ENCODE measurements at places on chromosomes 3 and 15. TPM values are rescaled to one million over a fixed set of nuclear protein-coding genes. Genes with fewer than 3 reads are reported as not detected.

DNA sequence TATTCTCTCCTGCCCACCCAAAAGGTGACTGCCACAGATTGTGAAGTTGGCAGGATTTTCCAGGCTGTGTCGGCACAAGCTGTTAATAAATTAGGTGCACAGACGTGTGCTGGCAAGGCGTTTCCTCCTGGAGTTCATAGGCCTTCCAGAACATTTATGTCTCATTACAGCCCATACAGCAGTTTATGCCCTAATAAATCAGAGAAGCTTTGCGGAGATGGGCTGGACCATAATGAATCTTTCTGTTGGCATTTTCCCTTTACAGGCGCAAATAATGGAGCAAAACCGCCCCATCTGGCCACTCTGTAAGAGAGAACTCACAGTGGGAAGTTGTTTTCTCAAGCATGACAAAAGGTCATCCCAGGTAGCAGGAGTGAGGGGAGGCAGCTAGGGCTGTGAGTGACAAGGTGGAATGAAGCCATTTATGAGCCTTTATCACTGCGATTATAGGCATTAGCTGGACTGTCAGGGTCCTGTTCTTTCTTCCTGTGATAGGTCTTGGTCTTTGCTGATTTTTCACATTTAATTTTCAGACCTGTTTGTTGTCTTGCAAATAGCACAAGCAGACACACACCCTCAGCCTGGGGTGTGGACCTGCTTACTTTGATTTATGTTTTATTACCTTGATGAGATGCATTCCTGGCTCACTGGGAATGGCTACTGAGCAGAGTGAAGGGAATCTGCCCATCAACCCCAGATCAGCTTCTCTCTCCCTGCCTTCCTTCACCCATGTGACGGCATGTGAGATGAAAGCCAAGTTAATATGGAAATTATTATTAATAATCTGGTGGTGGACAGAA, 257.5 kb downstream of the LRTM1 start:
- no peaks in the 10 kb centered on the region for H3K27me3 ChIP-seq
- no peaks in the 10 kb centered on the region for H3K36me3 ChIP-seq
- no peak overlapping the region for H3K4me3 ChIP-seq
- no peak for DNase-seq

GRCh38 chr3:185813691-185814215, 11.1 kb downstream of the IGF2BP2 start:
- no peak overlapping the region for H3K4me3 ChIP-seq
- H3K4me1 ChIP-seq, result peaks cover 46% of the 10 kb centered on the region
- H3K27me3 ChIP-seq, result no peaks in the 10 kb centered on the region
- H3K36me3 ChIP-seq, result no peaks in the 10 kb centered on the region

- no peaks in the 10 kb centered on the region for H3K36me3 ChIP-seq
- no peak overlapping the region for H3K4me3 ChIP-seq
- peaks cover 7% of the 10 kb centered on the region for H3K4me1 ChIP-seq
- no peak overlapping the region for H3K27ac ChIP-seq
Observed at GRCh38 chr3:50194903-50195500, 3.6 kb downstream of the GNAT1 start.

DNA sequence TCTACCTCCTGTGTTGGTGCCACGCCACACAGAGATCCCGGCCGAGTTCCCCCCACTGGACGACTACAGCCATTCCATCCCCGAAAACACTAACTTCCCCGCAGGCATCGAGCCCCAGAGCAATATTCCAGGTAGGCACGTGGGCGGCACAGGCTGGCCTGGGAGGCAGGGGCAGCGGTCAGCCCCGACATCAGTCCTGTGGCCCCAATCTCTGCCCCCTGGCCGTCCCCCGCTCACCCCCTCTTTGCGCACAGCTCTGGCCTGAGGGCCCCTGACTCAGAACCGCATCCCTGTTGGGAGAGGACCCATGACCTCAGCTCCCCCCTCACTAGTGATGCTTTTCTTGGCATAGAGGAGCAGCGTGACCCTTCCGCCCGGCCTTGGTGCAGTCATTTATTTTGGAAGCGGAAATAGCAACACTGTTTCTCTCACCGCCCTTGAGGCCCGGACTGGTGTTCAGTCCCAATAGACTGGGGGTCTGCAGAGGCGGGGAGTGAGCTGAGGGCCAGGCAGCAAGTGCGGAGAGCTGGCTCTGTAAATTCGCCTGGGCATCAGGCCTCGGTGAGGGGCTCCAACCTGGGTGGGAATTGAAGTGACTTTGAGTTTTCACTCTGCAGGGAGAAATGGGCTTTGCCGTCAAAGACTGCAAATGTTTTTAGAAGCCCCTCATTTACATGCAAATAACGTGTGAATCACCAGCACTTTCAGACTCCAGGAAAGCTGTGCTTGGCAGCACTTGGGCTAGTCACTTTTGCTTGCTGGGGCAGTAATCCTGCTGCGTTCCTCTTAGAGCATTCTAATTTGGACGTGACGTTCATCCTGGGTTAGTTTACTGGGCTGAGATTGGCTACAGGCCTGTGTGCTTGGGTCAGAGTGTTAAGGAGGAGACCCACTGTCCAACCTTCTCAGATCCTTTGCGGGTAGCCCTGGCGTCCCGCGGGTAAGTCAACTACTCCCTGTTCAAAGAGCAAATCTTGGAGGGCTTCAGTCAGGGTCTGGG, 88.9 kb downstream of the AAGAB start:
- H3K27ac ChIP-seq, result peak overlapping the region; percentile 62
- no peaks in the 10 kb centered on the region for H3K36me3 ChIP-seq
- H3K4me3 ChIP-seq, result no peak overlapping the region
- no peaks in the 10 kb centered on the region for H3K4me1 ChIP-seq
- no peak for DNase-seq
- no peaks in the 10 kb centered on the region for H3K27me3 ChIP-seq

DNA sequence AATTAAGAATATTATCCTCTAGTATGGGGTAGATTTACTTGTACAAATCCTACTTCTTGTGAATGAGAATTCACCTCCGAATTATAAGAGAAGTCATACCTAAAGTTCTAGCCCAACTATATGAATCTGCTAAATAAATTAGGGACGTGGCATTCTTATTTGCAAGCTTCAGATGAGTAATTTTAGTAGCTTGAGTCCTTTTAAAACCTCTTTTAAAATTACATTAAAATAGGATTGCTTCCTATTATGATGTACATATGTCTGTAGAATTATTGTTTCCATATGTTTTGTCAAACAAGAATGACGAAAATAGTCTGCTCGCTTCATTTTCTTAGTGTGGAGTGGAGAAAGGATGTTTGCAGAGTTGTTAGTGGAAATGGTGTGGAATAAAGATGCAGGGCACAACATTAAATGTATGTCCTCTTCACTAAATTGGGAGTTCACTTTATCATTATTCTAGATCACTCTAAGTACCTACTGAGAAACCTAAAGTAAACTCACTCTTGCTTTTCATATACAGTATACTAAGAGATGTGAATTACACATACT, 59.4 kb downstream of the CMSS1 start:
- H3K4me3 ChIP-seq, result peak overlapping the region; percentile 66
- H3K4me1 ChIP-seq, result peaks cover 47% of the 10 kb centered on the region
- H3K27ac ChIP-seq, result peak overlapping the region; percentile 83
- no peaks in the 10 kb centered on the region for H3K36me3 ChIP-seq
- H3K27me3 ChIP-seq, result no peaks in the 10 kb centered on the region
- DNase-seq, result no peak

- no peaks in the 10 kb centered on the region for H3K27me3 ChIP-seq
- peaks cover 8% of the 10 kb centered on the region for H3K4me1 ChIP-seq
- no peak overlapping the region for H3K27ac ChIP-seq
- no peak for DNase-seq
- H3K4me3 ChIP-seq, result no peak overlapping the region
Observed at GRCh38 chr3:171797265-171797679, 13.0 kb downstream of the PLD1 start.

GRCh38 chr15:84631706-84632272, 22.3 kb downstream of the WDR73 start:
- peaks cover 4% of the 10 kb centered on the region for H3K36me3 ChIP-seq
- H3K4me3 ChIP-seq, result peak overlapping the region; percentile 47
- H3K27me3 ChIP-seq, result no peaks in the 10 kb centered on the region
- peaks cover 44% of the 10 kb centered on the region for H3K4me1 ChIP-seq
- peak overlapping the region; percentile 97 for H3K27ac ChIP-seq
- DNase-seq, result no peak

DNA sequence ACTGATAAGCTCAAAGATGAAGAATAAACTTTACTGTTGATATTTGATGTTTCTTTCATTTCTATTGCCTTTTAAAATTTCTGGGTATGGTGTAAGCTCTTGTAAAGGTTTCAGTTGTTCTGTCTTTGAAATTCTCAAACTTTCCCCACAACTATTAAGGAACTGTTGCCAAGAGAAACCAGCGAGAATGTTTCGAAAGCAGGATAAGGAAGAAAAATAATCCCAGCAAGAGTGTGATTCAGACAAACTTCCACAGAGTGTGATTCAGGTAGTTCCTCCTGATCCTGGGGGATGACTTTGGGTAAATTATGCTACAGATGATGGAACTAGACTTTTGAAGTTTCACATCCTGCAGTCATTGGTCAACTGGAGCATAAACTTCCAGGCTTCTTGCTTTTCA, 632.0 kb downstream of the NSUN3 start:
- H3K27me3 ChIP-seq, result no peaks in the 10 kb centered on the region
- H3K4me3 ChIP-seq, result no peak overlapping the region
- no peaks in the 10 kb centered on the region for H3K4me1 ChIP-seq

GRCh38 chr15:64911311-64912186, at the start of gene ANKDD1A:
Gene ANKDD1A, plus strand, starts transcription at chr15:64911902. Its CDS starts 29 bp downstream, at chr15:64911931.
- peak within 1 kb of the TSS; percentile 34 for H3K4me3 ChIP-seq
- H3K4me1 ChIP-seq, result peaks cover 30% of the 10 kb centered on the region
- H3K36me3 ChIP-seq, result no peaks in the 10 kb centered on the region
- H3K27ac ChIP-seq, result peak within 1 kb of the TSS; percentile 74
- H3K27me3 ChIP-seq, result no peaks in the 10 kb centered on the region

GRCh38 chr15:74291101-74292071, 55.3 kb downstream of the CCDC33 start:
- H3K36me3 ChIP-seq, result no peaks in the 10 kb centered on the region
- no peaks in the 10 kb centered on the region for H3K27me3 ChIP-seq
- H3K27ac ChIP-seq, result no peak overlapping the region
- no peak overlapping the region for H3K4me3 ChIP-seq

DNA sequence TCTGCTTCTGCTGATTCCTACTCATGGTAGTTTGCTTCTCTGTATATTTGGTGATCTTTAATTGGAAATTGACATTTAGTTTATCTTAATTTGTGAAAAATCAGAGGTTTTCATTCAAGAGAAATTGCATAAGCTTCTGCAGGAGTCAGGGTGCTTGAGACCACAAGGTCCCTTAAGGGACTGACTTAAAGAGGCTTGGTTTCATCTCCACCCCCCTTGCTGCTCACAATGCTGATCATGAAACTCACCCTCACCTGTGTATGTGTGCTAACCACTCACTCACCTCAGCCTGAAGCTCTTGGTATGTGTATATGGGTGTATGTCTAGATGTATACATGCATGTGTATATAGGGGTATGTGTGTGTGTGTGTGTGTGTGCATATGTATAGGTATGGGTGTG, 11.4 kb downstream of the PGPEP1L start:
- H3K4me3 ChIP-seq, result no peak overlapping the region
- H3K27me3 ChIP-seq, result no peaks in the 10 kb centered on the region
- H3K4me1 ChIP-seq, result no peaks in the 10 kb centered on the region
- no peak overlapping the region for H3K27ac ChIP-seq
- no peaks in the 10 kb centered on the region for H3K36me3 ChIP-seq

DNA sequence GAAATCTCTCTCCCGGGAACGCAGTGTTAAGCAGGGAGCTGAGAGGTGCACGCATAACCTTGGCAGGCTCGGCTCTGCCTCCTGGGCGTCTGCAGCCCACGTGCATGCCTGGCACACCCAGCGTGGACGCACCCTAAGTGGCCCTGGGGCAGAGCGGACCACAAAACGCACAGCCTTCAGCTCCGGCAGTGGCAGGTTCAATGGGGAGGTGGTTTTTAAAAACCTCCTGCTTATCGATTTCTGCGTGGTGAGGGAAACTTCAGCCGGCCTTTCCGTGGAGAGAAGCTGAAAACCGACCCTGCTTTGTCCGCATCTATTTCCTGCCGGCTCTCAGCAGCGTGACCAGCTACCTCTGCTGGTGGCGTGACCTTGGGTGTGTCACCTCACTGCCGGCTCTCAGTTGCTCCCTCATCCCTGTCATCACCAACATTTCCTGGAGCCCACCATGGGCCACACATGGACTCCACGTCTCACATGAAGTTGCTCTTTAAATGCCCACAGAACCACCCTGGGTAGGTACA, 134.8 kb upstream of the MEF2A start:
- DNase-seq, result no peak
- H3K27ac ChIP-seq, result no peak overlapping the region
- H3K4me3 ChIP-seq, result no peak overlapping the region
- H3K27me3 ChIP-seq, result peaks cover 11% of the 10 kb centered on the region
- peaks cover 10% of the 10 kb centered on the region for H3K4me1 ChIP-seq

- no peak for DNase-seq
- H3K27ac ChIP-seq, result no peak overlapping the region
- H3K27me3 ChIP-seq, result peaks cover 7% of the 10 kb centered on the region
- no peaks in the 10 kb centered on the region for H3K4me1 ChIP-seq
Observed at GRCh38 chr15:39584662-39585388, 3.9 kb downstream of the THBS1 start.

- H3K27me3 ChIP-seq, result no peaks in the 10 kb centered on the region
- H3K4me1 ChIP-seq, result peaks cover 6% of the 10 kb centered on the region
- DNase-seq, result no peak
- no peak overlapping the region for H3K27ac ChIP-seq
- H3K36me3 ChIP-seq, result no peaks in the 10 kb centered on the region
Observed at GRCh38 chr15:78993931-78994530, 49.2 kb upstream of the CTSH start.

DNA sequence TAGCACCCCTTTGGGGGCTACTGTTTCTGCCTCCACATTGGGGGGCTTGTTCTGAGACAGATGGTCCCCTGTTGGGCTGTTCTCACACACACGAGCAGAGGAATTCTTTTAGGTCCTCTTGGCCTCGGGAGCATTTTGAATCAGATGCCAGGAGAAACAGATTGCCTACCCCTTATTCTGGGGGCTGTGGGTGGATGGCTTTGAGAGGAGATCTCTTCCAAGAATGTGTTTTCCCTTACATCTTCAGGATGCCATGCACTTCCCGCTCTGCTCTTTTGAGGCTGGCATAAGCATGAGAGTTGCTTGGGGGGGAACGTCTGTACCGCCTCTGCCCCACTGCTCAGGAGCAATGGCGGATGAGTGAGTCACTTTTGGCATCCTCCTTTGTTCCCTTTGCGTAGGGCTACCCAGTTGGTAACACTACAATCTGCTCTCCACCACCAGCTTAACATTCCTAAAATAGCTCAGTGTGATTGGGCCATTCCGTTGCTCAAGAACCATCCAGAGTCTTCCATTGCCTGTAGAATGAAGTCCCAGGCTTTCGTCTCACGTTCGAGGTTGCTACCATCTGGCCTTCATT, 154.4 kb downstream of the RPLP1 start:
- H3K27me3 ChIP-seq, result no peaks in the 10 kb centered on the region
- H3K36me3 ChIP-seq, result no peaks in the 10 kb centered on the region
- H3K4me3 ChIP-seq, result no peak overlapping the region
- no peak for DNase-seq
- H3K4me1 ChIP-seq, result no peaks in the 10 kb centered on the region

RASL12 gene
- 9.2 TPM for total RNA-seq

SLC51A gene
- total RNA-seq, result 10.8 TPM

KCNH8 gene
- total RNA-seq, result 5.9 TPM

CCDC51 gene
- total RNA-seq, result 15.5 TPM

SEMA3G gene
- 1.9 TPM for total RNA-seq

TICRR gene
- 2.4 TPM for total RNA-seq

CAPN3 gene
- total RNA-seq, result 6.8 TPM

TGM4 gene
- total RNA-seq, result 2.2 TPM

CAMP gene
- not detected for total RNA-seq
